Stimulated activated CD8-positive, alpha-beta memory T cell treated with anti-CD3 and anti-CD28 coated beads, Interleukin-15, amount 100 ng/mL, for 1 hour (primary cell): ENCODE measurements at places on chromosomes 3 and 15.

DNA sequence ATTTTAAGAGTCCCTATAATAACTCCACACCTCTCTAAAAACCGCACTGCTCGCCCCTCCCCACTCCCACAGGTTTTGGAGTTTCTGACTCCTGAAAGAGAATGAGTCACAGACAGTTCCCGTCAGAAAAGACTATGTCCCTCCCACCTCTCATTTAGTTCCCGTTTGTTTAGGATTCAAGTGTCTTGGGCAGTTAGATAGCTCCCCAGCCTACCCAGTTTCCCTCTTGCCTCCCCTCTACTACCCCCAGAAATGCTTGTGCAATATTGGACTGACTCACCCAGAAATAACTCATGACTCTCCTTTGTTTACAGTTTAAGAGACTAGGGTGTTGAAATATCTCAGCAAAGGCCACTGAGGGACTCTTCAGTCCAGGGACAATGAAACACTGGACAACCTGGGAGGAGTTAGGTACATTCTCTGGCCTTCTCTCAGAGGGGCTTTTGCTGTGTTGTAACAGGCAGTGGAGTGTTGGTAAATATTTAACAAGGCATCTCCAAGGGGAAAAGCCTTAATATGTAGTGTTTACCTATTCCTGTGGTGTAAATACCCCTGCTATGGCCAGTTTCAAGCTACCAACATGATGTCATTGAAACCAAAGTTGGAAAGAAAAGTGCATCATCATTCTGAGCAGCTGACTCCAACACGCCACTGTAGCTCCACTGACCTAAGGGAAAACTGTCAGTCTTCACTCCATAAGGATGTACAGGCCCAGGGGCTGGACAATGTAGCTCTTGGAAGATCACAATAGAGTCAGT is 96.1 kb upstream of the CHD2 start:
- no peak for DNase-seq

GRCh38 chr3:10002951-10003350 is 16.3 kb upstream of the EMC3 start:
- DNase-seq: no peak

DNA sequence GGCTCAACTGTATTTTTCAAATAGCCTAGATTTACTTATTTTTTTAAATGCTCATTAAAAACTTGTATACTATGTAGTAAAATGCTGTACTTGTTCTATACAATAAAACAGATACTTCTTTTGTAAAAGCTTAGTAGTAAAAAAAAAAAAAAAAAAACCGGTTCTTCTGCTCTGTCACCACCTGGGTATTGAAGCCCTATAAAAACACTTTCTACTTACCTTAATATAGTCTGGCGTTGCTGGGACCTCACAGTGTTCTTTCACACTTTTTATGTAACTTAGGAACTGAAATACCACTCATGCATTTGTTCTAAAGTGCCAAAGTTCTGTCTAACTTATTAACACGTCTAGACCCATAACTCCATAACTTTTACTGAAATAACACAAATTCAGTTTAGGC is 61.4 kb downstream of the TASOR start:
- no peak for DNase-seq

- DNase-seq: no peak
Observed at GRCh38 chr3:186128158-186128557, 19.3 kb upstream of the ETV5 start.

DNA sequence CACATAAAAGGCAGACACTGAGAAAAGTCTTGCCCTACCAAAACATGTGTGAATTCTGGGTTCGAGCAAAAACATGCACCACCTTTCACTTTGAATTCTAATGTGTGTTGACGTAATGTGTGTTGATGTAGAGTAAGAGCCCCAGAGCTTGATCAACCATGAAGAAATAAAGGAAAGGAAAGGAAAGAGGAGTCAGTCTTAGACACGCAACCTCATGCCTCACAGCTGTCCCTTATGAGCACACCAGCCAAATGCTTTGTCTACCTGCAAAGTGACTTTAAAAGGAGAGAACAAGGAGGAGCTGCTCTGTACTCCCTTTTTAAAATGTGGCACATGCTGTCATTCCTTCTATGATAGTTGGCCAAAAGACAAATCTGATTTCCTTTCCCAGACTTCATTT is 80.8 kb downstream of the RFTN1 start:
- no peak for DNase-seq
